ENCODE measurements at places on chromosomes 11 and 22.

DNA sequence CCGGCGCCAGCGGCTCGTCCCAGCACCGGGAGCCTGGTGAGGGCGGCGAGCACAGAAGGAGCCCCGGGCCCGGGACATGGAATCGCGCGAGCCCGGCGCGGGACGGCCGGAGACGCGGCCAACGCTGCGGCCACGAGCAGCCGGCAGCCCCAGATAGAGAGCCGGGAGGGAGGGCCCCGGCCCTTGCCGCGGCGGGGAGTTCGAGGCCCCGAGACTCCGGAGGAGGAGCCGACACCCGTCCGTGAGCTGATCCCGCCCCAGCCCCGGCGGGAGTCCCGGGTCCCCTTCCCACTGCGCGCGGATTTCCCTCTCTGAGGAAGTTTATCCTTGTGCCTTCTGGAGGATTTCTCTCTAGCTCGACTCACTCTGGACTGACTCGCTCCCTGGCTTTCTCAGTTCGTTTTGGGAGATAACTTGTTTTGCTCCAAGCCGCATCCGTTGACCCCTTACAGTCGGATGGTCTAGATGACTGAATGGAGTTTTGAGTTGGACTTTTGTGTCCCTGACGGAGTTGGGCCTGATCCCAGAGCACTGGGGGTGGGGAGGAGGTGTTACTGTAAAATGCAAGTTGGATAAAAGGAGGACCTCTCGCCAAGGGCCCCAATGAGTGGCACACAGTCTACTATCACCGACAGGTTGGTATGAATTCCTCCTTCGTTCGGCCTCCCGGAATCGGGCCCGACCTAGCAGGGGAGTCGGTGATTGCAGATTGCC, 585 bp downstream of the ARHGEF12 start:
- no peak for DNase-seq

GRCh38 chr22:42287174-42287890, 16.9 kb upstream of the TCF20 start:
- DNase-seq = no peak

DNA sequence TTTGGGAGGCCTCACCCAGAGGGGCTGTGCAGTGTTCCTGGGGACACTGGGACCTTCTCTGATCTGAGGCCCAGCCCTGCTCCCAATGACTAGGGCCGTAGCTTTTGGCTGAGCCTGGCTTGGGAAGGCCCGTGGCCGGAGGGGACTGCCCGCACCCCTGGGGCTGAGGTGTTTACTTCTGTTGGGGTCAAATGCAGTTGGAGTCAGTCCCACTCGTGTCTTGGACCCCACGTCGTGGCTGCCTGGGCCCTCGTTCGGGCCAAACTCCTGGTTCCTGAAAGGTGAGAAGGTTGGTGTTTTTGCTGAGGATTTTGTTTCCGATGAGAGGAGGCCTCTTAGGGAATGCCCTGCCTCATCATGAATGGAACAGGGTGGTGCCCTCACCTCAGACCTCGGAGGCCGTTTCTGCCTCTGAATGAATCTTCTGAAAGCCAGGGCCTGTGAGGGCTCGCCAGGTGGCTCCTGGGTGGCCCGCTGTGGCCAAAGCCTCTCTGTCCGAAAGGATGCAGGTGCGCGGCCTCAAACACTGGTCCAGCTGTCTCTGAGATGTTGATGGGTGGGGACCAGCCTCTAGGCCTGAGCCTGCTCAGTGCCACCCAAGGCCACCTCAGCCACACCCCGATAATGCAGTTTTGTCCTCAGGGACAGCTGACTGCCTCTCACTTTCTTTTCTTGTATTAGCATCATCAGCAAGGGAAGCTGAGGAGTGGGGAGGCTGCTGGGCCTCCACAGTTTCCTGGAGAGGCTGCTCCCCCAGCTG, 40.3 kb upstream of the A4GALT start:
- DNase-seq = no peak

DNA sequence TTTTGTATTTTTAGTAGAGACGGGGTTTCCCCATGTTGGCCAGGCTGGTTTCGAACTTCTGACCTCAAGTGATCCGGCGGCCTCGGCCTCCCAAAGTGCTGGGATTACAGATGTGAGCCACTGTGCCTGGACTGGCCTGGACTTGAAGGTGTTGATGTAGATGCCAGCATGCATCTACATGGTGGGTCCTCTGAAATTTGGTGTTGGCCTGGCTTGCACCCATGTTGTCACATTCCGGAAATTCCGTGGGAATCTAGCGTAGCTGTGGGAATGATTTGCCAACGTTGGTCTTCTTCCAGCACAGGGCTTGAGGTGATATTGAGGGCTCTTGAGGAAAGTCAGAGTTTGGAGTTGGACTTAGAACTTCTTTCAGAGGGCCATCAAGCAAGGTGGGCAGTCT, 6.5 kb downstream of the PACS1 start:
- DNase-seq = no peak

DNA sequence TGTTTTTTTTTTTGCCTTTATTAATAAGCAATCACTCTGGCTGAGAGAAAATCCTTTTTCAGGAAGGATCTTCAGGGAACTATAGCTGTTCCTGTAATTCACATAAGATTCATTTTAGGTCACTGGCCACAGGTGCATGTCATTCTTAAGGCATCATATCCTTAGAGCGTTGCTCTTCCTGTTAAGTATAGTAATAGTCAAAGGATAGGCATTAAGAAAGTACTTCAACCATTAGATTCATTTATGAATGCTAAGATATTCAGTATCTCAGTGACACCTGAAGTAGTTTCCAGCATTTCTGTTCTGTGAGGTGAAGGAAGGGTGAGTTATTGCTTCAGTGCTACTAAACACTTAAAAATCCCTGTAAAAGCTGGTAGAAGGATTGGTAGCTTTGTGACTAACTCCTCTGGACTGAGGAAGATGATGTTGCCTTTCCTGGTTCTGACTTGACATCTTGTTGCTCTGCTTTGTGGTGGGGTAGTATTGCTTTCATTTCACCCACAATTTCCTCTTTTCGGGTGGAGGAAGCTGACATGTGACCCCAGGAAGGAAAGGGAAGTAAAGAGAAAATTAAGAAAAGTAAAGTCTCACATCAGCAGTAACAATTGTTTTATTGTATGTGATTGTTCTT, 34.7 kb downstream of the RNF169 start:
- DNase-seq = peak; percentile 20

DNA sequence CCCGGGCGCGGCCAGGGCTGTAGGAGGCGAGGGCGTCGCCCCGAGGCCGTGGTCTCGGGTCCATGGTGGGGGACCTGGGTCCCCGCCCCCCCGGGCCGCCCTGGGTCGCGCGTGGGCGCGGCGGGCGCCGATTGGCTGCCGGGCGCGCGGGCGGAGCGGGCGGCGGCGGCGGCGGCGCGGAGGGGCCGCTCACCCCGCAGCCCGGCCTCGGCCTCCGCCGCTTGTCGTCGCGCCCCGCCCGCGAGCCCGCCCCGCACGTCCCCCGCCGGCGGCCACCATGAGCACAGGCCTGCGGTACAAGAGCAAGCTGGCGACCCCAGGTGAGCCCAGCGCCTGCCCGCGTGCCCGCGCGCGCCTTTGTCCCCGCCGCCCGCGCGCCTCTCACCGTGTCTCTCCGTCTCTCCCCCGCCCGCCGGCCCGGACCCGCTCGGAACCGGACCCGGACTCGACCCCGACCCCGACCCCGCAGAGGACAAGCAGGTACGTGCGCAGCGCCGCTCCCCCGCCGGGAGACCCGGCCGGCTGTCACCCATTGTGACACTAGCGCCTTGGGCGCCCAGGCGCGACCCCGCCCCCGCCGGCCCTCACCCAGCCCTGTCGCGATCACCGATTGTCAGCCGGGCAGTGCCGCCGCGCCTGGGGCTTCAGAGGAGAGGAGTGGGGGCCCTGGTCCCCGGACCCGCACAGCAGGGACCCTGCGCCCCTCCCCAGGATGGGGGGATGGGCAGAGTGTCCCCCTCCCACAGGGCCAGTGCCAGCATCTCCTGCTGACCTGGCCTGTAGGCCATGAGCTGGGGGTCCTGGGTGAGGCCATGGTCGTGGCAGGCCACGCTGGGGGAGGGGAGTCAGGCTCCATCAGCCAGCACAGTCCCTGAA, at the start of gene SEPTIN5:
SEPTIN5 (plus strand) TSS at position 192 of the 876 bp plus-strand sequence; CDS start at position 278, 86 bp downstream.
- DNase-seq = no peak

- DNase-seq = no peak
Measured at GRCh38 chr11:2775626-2776350, 76.0 kb upstream of the KCNQ1OT1 start.

GRCh38 chr11:112632866-112633505, 328.2 kb upstream of the NCAM1 start:
- DNase-seq = no peak

GRCh38 chr22:19989725-19990067, 26.9 kb downstream of the ARVCF start:
- DNase-seq = no peak

GRCh38 chr11:116693102-116693570, 79.7 kb downstream of the BUD13 start:
- no peak for DNase-seq

GRCh38 chr22:26669060-26669481, 11.7 kb downstream of the MIAT start:
- DNase-seq = no peak

DNA sequence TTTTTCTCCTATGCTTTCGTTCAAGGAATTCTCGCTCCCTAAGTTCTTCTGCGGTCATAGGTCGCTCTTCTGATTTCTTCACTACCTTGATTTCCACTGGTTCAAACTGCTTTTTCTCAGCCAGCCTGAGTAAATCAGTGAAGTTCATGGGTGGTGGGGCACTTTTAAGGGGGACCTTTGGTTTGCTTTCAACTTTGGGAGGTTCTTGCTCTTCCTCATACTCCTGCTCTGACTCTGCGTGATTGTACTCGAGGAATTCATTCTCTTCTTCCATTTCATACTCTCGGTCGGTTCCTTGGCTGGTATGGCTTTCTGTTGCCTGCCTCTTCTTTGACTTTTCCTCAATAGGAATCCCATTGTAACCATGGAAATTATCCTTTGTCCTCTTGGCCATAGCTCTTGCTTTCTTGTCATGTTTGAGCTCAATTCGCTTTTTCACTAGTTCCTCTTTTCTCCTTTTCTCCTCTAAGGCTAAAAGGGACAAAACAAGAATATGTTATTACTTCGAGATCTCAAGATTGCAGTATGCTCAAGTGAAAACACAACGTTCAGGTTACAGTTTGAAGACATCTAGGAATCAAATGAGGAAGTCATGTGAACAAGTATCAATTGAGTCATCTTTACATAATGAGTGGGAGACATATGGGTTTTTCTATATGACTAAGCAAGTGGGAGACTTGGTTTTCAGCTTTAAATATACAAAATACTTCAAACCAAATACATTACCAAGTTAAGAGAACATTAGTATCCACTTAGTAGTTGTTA, 16.2 kb downstream of the MISFA start:
- no peak for DNase-seq

- no peak for DNase-seq
Measured at GRCh38 chr11:95586661-95587060, 202.9 kb downstream of the FAM76B start.

GRCh38 chr22:29092243-29092642, 19.4 kb downstream of the KREMEN1 start:
- DNase-seq = no peak

DNA sequence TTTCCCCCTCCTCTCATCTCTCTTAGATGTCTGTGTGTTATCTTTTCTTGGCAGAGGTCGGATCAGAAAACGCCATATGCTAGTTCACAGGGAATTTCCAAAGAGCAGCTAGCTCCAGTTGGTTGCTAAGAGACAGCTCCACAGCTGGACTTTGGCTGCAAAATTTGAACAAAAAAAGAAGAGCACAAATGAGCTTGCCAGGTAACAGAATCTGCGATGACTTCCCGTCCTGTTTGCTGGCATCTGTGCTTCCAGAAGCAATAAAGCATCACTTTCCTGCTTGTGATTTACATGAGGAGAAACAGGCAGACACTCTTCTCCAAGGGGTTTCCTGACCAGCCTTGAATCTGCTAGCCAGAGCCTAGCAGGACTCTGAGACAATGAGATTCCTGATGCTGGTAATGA, 596.0 kb upstream of the B3GAT1 start:
- no peak for DNase-seq

- peak; percentile 49 for DNase-seq
Measured at GRCh38 chr11:69670158-69670845, 4.9 kb downstream of the LTO1 start.

DNA sequence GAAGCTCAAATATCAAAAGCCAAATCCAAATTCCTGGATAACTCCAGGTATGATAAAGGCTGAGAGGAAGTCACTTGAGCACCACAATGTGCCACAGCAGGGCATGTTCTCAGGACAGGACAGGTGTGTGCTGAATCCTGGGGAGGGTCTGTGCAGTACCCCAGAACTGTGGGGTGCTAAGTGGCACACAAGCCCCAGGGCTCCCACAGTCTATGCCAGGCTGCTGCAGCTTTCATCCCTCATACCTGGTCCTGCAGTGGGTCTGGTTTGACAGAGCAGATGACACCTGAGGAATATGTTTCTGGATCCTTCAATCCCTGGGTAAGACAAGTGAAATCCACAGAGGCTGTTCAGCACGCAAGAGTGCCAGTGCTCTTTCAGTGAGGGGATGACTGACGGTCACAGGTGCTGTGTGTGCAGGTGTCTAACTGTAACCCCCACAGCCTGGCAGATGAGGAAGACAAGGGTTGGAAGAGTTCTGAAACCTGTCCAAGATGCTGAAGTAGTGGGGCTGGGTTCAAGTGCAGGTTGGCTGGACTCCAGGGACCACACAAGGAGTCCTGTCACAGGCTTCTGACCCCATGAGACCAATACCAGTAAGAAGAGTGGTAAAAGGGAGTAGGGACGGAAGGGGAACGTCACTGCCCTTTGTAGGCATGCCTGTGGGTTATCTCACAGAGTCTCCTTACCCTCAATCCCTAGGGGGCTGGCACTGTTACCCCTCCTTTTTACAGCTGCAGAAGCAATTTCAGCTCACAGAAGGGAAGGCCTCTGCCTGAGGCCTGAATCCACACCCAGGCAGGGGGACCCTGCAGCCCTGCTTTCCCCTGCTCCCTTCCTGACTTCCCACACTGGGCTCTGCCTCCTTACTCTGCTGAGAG, 14.1 kb downstream of the SERPIND1 start:
- DNase-seq = no peak

DNA sequence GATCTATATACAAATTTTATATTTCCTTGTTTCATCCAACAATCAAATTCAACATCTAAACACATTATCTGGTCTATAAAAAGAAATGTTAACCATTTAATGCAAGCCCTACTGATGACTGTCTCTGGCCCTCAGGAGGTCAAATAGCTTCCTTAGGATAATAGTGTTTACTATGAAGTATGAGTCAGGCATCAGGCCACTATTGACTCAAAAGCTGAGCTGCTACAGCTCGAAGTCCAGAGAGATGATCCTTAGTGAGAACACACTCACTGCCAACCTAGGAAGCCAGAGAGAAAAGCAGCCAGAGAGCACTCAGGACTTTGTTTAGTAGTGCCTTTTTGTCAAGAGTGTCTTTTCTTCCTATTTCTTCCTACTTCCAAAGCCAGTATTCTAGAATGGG, 171.8 kb downstream of the SOX6 start:
- DNase-seq = no peak

All from effector memory CD8-positive, alpha-beta T cell (primary cell).